DMS 273 treated with DMSO at 0.1 percent for 48 hours (cell line): ENCODE measurements at places on chromosomes 13 and 19.

DNA sequence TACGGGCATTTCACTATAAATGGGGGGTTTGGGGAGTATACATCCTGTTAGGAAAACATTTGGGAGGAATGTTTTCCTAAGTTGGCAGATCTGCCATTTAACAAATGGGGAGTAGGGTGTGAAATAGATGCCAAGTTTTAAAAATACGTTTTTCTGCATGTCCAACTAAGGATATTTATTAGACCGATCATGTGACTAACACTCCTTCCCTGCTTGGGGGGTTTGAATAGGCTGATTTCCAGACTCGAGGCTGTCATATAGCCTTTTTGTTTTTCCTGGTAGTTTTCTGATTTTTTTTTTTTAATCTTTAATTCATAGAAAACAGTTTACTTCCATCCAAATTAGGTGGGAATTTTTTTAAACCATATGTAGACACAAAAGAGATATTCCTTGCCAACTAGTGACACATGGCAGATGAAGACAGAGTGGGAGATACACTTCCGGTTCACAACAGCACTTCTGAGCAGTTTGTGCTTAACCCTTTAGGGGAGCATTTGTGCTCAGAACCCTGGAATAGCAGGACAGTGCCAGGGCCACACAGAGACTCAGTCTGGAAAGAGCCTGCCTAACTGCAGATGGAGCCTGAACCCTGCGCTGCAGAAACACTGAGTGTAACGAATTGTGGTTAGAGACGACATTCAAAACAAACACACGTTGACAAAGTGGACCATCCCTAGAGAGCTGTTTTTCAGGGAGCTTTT lies 5.6 kb upstream of the GATAD2A start:
- no peak for DNase-seq

DNA sequence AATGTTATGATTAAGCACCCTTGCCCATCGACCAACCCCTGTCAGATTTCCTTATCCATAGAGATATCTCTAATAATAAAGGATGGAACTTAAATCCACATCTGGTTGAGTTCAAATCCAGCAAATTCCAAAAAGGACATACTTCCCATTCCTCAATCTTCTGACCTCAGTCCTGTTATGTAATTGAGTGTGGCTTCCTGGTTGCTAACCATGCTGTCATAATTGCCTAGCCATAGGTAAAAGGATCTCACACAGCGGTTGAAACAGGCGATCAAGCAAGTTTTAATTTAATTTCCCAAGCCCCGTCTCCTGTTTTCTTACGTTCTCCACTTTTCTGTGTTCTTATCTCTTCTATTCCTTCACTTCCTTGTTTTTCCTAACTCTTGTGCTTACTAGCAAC lies 550.3 kb downstream of the GPC6 start:
- DNase-seq: no peak

GRCh38 chr19:36113425-36113824 lies 1.2 kb downstream of the POLR2I start:
- DNase-seq: no peak

- DNase-seq: no peak
Observed at GRCh38 chr19:2683430-2684003, 19.0 kb downstream of the GNG7 start.

GRCh38 chr13:35879111-35879510 lies 252.1 kb downstream of the DCLK1 start:
- DNase-seq: no peak

DNA sequence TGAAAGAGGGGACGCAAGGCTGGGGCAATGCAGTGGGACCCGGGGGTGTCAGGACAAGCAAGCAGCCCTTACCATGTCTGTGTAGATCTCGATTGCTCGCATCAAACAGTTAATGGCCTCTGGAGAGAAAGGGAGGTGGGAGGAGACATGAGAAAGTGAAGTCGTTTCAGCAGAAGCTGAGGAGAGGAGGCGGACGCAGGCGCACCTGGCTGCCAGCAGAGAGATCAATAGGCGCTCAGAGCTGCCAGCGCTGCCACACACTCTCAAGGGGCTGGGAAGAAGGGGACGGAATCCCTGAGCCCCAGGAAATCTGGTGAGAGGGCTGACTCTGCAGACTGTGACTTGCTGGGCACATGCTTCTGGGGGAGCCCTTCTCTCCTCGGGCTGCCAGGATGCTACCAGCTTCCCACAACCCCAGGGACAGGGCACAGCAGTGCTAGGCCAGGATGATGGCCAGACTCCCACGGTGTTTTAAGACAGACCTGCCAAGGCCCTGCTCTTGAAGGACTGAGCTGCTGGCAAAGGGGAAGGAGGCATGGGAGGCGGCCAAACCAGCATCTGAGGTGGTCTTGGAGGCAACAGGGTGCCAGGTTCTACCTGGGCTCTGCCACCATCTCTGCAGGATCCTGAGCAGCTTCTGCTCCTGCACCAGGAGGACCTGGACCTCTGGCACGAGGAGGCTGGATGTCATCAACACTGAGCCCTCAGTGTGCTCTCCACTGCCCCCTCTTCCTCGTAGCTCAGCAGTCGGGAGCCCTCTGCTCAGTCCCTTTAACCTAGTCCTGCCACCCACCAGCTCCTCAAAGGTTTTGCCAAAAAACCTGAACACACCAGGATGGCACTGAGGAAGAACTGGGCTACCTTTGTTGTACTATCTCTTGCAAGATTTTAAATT lies 11.7 kb upstream of the KPTN start:
- DNase-seq: no peak

- DNase-seq: peak; percentile 36
Observed at GRCh38 chr19:18940769-18941627, at the start of gene HOMER3. Gene HOMER3 (minus strand): TSS chr19:18941217. CDS start chr19:18938982, 2,235 bp downstream.

DNA sequence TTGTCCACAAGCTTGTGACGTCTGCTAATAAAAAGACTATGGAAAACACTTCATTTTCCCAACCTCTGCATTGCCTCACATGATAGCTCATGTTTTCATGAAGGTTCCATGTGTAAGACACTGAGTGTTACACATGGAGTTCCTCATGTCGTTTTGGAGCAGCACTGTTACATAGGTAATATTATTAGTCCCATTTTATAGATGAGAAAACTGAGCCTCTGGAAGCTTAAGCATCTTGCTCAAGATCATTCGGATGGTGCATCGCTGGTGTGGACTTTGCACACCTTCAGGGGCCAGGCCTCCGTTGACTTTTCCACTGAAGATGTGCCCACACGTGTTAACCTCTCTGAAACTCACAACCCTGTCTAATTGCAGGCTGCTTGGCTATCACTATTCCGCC lies 743.4 kb downstream of the UQCRFS1 start:
- DNase-seq: no peak

GRCh38 chr13:83352391-83352790 lies 529.9 kb downstream of the SLITRK1 start:
- no peak for DNase-seq

GRCh38 chr13:36353001-36353400 lies 6.8 kb upstream of the SPART start:
- no peak for DNase-seq

- DNase-seq: no peak
Observed at GRCh38 chr19:2631213-2631821, 71.2 kb downstream of the GNG7 start.

DNA sequence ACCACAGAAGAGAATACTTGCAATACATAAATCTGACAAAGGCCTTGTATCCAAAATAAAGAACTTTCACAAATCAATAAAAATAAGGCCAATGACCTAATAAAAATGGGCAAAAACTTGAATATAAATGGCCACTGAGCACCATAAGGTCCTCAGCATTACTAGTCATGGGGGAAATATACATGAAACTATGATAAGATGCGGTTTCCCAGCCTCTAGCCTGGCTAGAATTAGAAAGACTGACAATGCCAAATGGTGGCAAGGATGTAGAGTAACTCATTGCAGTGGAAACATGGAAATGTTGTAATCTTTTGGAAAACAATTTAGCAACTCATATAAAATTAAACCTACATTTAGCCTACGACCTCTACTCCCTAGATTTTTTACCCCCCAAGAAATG lies 227.1 kb downstream of the GGACT start:
- DNase-seq: no peak

DNA sequence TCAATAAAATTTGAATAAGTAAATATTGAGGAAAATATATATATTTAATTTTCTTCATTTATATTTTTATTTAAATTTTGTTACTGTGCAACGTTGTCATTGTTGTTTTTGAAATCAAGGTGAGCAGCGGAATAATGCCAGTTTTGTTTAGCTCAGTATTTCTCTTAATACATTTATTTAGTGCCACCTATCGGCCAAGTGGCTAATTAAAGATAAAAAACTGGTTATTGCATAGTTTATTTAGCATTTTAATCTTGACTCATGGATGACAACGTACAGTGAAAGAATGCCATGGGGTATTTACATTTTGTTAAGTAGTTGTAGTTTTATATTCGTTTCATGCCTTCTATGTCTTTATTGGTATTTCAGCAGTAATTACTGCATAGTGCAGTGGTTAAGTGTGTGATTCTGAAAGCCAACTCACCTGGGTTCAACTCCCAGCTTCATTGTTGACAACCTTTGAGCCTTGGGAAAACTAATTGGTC lies 265.9 kb downstream of the MYO16 start:
- no peak for DNase-seq

- DNase-seq: no peak
Observed at GRCh38 chr19:29854033-29854432, 42.2 kb downstream of the CCNE1 start.

DNA sequence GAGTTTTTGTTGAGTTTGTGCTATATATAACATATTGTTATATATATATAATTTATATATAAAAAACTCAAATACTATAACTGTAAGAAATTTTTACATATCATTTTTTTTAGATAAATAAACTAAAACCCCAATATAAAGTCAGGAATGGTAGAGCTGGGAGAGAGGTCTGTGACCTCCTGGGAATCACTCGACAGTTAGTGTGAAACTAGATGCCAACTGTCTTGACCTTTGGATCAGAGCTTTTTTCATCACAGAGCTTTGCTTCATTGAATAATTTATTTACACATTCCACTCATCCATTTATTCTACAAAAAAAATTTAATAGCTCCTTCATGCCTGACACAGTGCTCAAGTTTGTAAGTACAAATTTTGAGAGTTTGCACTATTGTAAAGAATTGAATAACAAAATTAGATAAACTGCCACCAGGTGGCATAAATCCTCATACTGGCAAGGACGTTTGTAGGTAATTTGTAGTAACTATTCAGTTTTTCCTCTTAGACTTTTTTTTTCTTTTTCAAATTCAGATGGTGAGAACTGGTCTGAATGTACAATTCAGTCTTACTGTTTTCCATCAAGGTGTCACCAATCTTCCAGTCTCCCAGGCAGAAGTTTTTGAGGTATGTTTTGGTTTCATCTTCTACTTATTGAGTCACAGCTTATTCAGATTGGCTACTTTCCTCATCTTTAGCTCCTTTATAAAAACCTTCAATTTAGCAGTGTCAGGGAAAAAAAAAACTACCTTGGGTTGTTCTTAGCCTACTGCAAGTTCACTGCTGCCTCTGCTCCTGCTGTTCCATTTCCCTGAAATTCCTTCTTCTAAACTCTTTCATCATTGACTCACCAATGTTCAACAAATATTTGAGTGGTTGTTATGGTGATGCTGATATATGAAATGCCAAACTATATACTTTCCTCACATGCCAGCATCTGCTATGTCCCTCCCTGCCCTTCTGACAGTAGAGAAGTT lies 28.7 kb downstream of the LACC1 start:
- no peak for DNase-seq

- DNase-seq: peak; percentile 30
Observed at GRCh38 chr13:111531505-111531904, 211.1 kb downstream of the TEX29 start.

DNA sequence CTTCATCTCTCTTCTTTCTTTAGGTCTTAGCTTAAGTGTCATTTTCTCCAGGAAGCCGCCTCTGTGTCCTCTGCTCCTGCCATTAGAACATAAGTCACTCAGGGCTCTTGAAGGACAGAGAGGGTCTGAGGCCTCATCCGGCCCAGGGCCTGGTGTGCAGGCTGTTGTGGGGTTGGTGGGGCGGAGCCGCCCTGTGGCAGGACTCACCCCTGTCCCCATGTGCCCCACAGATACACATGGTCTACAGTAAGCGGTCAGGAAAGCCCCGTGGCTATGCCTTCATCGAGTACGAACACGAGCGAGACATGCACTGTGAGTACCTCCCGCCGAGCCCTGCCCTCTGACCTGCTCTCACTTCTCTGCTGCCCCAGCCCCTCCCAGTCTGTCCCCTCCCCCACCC lies 13.0 kb upstream of the LIN7B start:
- no peak for DNase-seq

DNA sequence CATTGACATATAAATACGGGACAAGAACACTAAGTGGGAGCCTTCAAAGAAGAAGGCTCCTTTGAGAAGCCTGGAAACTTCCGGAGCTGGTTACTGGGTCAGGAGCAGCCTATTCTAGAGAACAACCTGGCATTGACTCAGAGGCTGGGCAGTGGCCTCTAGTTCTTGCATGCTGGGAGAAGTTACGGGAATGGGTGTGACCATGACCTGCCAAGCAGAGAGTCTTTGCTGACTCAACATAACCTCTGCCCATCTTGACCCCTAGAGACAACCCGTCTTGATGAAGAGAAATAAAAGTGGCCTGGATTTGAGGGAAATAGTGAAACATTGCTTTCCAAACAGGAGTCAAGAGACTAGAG lies 21.0 kb downstream of the STARD13 start:
- no peak for DNase-seq

DNA sequence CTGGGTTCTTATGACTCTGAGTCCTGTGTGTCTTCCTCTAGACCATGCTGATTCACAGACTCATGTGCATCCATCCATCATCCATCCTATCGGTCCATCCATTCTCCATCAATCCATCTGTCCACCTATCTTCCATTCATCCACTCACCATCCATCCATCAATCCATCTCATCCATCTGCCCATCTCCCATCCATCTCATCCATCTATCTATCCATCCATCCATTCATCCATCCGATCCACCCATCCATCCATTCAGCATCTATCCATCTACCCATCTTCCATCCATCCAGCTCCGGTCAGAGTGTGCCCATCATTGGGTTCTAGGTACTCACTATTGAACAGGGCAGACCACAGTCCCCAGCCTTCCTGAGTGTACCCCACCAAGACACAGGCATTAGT lies 75.6 kb downstream of the SLC7A1 start:
- no peak for DNase-seq

DNA sequence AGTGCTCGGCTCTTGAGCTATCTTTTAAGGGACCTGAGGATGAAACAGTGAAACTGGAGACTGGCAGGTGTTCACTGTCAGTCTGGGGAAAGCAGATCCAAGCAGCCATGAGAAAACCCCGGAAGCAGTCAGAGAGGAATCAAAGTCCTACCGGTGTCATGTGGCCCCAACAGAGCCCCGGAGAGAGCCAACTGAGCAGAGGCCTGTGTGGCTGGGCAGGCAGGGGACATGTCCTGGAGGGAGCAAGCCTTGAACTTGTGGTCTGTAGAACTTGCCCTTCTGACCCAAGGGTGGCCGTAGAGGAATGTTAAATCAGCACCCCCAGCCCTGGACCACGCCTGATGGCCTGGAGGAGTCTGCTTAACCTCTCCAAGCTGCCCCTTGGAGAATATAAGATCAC lies 113.7 kb upstream of the ZNF507 start:
- DNase-seq: no peak

GRCh38 chr13:24180750-24181377 lies 20.3 kb downstream of the SPATA13 start:
- no peak for DNase-seq
